ENCODE measurements at places on chromosomes 2 and 18. TPM values are rescaled to one million over a fixed set of nuclear protein-coding genes. Genes with fewer than 3 reads are reported as not detected.

The C2orf15 gene
- not detected for total RNA-seq

The STK39 gene
- total RNA-seq, result 12.9 TPM

The MBP gene
- total RNA-seq, result 24.4 TPM

The GPR75 gene
- 4.0 TPM for total RNA-seq

The LIMS4 gene
- total RNA-seq, result 8.3 TPM

DNA sequence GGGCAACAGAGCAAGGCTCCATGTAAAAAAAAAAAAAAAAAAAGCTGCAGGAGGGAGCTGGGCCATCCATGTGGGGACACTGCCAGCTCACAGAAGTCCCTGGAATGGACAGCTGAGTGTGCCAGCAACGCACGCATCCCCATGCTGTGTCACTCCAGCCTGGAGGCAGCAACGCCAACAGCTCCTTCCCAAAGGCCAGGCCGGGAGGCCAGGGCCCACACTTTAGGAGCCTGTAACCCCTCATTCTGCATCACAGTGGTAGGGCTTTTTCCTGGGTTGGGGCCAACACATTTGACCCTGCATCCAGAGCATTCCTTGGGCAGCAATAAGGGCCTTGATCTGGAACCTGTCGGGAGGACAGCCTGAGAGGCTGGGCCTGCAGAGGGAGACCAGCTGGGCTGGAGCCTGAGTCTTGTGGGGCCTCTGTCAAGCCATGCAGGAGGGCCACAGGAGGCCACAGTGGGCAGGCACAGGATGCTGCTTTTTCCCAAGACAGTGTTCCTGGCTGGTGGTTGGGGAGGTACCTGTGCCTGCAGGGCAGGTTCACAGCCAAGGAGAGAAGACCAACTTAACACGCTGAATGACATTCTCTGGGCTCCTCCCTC lies 16.8 kb upstream of the KCNK3 start:
- no peak for DNase-seq
- H3K27ac ChIP-seq, result no peak overlapping the region
- no peaks in the 10 kb centered on the region for H3K36me3 ChIP-seq
- H3K4me3 ChIP-seq, result no peak overlapping the region
- H3K27me3 ChIP-seq, result no peaks in the 10 kb centered on the region
- H3K4me1 ChIP-seq, result no peaks in the 10 kb centered on the region
